Activated naive CD4-positive, alpha-beta T cell treated with anti-CD3 and anti-CD28 coated beads for 36 hours (primary cell): ENCODE measurements at places on chromosomes 16 and 17.

DNA sequence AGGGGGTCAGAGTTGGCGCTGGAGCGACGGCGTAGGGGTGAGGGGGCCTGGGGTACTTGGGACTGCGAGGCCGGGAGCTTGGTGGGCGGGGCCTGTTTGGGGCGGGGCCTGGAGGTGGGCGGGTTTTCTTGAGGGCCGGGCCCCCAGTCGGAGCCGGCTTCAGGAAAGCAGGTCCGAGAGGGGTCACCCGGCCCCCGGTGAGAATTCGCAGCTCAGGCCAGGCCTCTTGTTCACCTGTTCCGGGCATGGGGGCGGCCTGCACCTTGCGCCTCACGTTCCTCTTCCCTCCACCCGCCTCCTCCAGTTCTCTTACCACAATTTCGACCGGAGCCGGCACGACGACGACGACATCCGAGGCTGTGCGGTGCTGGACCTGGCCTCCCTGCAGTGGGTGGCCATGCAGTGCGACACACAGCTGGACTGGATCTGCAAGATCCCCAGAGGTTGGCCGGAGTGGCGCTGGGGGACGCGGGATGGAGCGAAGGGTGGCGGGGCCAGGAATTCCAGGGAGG is 52.5 kb downstream of the MRC2 start:
- no peak for DNase-seq
- no peaks in the 10 kb centered on the region for H3K27me3 ChIP-seq
- H3K4me3 ChIP-seq: no peak overlapping the region

DNA sequence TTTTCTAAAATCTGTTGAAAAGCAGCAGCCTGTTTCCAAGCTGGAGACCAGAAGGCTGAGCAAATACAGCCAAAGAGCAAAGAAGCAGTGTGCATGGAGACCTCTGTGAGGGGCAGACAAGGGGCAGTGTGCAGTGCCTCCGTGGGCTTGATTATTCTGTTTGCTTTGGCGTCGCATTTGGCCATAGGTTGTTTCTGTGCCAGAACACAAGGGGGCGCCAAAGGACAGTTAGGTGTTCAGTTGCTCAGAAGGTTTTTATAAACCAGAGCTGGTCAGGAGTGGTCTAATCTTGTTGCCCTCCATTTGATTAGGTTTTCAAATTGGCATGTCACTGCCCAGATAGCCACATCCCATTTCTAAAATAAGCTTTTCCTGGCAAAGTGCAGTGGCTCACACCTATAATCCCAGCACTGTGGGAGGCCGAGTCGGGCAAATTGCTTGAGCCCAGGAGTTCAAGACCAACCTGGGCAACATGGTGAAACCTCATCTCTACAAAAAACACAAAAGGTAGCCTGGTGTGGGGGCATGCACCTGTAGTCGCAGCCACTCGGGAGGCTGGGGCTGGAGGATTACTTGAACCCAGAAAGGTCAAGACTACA is 10.6 kb downstream of the MYH3 start:
- no peaks in the 10 kb centered on the region for H3K4me1 ChIP-seq
- peaks cover 18% of the 10 kb centered on the region for H3K36me3 ChIP-seq

DNA sequence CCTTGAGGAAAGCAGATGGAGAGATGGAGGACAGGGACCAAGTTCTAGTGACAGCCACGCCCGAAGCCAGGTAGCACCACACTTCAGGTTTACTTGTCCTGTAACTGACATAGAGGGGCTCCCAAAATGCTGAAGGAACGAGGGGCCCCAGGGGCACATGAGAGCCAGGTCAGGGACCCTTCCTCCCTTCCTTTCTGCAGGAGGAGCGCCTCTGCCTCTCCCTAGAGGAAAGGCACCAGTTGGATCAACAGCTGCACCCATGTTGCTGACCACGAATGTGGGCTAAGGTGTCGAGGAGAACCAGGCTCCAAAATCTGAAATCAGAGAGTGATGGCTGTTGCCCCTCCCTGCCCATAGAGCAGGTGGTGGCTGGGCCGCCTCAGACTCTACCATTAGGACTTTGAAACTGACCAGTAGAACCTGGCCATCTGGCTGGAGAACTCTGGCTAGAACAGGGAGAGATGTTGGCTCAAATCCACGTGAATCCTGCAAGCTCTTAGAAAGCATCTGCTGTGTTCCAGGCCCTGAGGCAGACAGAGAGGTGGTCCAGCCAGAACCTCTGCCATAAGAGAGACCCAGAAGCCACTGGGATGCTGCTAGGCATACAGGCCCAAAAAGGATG is 218.8 kb downstream of the KATNIP start:
- H3K4me1 ChIP-seq: no peaks in the 10 kb centered on the region
- peaks cover 9% of the 10 kb centered on the region for H3K36me3 ChIP-seq
- no peak overlapping the region for H3K4me3 ChIP-seq
- DNase-seq: no peak
- no peak overlapping the region for H3K27ac ChIP-seq

GRCh38 chr17:59292174-59292523 is 39.3 kb upstream of the YPEL2 start:
- peaks cover 4% of the 10 kb centered on the region for H3K4me1 ChIP-seq
- no peaks in the 10 kb centered on the region for H3K36me3 ChIP-seq
- no peak for DNase-seq
- no peak overlapping the region for H3K27ac ChIP-seq

DNA sequence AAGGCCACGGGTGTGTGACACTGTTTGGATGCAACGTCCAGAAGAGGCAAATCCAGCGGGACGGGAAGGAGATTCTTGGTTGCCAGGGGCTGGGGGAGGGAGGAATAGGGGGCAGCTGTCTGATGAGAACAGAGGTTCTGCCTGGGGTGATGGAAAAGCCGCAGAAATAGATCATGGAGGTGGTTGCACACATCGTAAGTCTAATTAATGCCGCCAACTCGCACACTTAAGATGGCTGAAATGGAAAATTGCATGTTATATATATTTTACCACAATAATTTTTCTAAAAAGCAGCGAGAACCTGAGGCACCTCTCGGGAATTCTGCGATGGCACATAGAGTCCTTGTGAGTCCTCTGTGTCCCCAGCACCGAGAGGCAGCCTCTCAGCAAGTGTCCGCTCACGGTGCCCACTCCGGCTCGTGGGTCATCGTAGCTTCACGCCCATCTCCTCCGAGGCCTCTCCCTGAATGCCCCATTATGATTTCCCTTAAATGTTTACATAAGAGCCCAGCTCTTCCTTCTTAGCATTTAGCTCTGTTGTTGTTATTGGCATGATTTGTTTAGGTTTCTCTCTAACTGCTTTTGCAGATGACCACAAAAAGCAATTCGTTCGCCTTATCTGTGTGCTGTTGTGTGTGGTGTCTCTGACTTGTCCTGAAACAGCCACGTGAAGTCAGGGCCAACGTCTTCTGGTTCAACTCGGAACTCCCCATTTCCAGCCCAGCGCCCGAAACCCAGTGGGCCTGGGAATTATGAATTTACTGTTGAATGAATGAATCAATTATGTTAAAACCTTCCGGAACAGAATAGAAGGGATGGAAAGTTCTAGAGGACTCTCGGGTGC is 7.7 kb downstream of the WFDC1 start:
- H3K4me1 ChIP-seq: no peaks in the 10 kb centered on the region
- H3K27ac ChIP-seq: no peak overlapping the region
- peaks cover 2% of the 10 kb centered on the region for H3K27me3 ChIP-seq
- no peak for DNase-seq
- H3K36me3 ChIP-seq: no peaks in the 10 kb centered on the region
